Fibroblast of skin of back (primary cell): ENCODE measurements at places on chromosomes 13 and 19.
A peak's percentile ranks its signal among the peaks of the same experiment; 100 is the strongest.

GRCh38 chr13:39578821-39579291, 24.1 kb downstream of the LHFPL6 start:
- no peak for DNase-seq

DNA sequence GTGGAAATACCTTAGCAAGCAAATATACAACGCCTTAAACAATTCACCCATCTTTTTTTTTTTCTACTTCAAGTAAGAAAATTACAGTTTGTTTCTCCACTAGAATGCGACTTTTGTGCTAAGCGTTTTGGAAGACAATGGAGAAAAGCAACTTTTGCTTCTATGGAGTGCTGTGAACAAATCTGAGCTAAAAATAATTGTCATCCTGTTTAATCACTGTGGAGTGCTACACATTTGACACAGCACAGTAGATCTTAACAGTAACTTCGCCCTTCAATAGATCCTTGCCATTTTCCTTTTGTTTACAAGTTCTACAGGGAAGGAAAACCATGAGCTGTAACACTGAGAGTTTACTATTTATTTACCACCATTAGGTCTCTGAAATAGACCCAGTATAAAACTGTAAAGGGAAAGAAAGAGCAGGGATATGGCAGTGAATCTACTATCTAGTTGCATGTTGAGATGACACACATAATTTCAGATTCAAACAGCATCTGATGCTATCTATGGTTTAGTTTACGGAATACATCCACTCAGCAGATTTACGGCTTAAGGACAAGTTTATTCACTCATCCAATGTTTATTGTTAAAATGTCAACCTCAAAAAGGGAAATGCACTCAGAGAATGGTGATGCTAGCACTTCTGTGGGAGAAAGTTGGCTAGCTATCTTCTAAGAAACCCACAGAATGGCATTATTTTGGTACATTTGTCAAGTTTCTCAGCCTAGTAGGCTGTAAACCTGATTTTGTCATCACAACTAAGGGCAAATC, 175.3 kb downstream of the VWA8 start:
- no peak for DNase-seq

DNA sequence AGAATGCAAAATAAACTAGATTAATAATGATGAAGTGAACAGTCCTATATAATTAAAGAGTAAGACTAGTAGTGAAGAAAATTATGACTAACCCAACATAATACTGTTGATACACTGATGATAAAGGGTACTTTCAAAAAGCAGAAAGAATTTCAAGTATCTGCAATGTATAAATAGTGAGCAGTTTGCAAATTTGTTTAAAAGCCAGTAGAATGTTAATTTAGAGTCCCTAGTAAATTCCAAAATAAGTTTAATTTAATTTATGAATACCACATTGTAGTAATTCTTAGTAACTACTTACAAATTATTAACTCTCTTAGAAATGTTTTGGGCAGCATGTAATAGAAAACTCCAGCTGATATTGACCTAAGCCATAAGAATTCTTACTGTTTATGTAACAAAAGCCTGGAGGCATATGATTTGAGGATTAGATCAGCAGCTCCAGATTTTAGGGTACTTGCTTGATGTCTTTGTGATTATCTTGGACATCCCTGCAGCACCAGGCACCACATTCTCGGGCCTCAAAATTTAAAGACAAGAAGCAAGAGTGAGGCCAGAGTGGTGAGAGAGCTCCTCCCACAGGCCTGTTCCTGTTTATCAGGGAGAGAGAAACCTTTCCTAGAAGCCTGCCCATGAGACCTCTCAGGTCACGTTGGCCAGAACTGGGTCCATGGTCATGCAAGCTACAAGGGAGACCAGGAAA, 67.6 kb upstream of the TDRD3 start:
- peak; percentile 46 for DNase-seq

GRCh38 chr19:38557205-38557799, 60.5 kb downstream of the MAP4K1 start:
- no peak for DNase-seq

- DNase-seq, result no peak
These were observed 12.3 kb upstream of the DOCK6 start for GRCh38 chr19:11274533-11275086.

- peak; percentile 52 for DNase-seq
These were observed 266.4 kb downstream of the NALCN start for GRCh38 chr13:101149735-101150384.

- no peak for DNase-seq
These were observed 13.1 kb upstream of the LPAR6 start for GRCh38 chr13:48426052-48426451.

- DNase-seq, result peak; percentile 25
These were observed 569 bp downstream of the POLR1D start for GRCh38 chr13:27622102-27622820.

GRCh38 chr13:30983431-30983830, 51.0 kb downstream of the TEX26 start:
- DNase-seq, result no peak

GRCh38 chr19:29380581-29380980, 145.2 kb upstream of the VSTM2B start:
- DNase-seq, result no peak

- no peak for DNase-seq
These were observed 181.5 kb downstream of the TSHZ3 start for GRCh38 chr19:31167690-31168089.

DNA sequence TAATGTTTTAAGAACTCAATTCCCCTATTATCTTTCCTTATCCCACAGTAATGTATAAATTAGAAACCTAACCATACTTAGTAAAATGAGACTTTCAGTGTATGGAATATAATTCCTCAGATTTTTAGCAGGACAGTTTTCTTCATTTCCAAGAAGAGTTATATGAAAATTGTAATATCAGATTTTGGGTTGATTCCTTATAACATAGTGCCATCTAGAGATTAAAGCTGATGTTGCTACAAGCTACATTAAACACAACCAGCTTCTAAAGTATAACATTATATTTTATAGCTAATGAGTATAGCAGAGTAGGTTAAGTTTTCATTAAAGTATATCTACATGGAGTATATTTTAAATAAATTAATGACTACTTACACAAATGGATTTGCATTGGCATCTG, 99.7 kb upstream of the MIR17HG start:
- DNase-seq, result peak; percentile 1

DNA sequence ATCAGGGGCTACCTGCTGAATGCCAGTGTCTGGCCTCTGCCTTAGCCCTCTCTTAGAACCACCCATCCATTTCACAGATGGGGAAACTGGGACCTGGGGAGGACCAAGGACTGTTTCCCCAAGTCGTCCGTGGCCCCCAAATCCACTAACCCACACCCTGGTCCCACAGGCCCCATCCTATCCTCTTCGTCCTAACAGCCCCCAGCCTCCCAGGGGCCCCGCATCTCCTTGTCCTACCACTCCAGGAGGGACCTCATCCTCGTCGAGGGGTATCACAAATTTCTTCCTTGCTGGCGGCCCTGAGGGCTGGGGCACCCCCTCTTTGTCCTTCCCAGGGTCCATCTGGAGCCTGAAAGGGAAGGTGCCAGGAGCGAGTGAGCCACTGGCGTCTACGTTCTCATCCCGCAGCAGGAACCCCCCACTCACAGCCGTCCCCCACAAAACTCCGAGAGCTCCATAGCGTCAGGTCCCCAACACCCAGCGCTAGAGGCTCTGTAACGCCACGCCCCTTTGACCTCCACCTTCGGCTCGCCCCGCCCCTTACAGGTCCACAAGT, 606 bp downstream of the ERCC1 start:
- DNase-seq, result no peak

GRCh38 chr19:35642798-35643254, 1.3 kb downstream of the ETV2 start:
- no peak for DNase-seq

- DNase-seq, result no peak
These were observed 6.7 kb downstream of the RNU6-9 start for GRCh38 chr19:900043-900301.

DNA sequence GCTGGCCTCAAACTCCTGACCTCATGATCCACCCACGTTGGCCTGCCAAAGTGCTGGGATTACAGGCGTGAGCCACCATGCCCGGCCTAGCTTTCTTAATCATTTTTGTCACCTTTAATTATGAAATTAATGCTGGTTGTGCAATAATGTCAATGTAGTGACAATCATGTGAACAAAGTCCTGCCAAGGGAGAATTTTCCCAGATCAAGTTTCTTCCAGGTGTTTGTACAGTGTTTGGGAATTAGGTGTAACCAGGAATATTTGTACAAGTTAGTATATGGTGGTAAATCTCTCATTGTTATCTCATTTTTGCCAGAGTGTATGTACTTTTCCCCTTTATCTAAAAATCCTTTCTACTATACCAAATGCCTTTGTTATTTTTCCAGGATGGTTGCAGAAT, 171.1 kb downstream of the UGGT2 start:
- no peak for DNase-seq

DNA sequence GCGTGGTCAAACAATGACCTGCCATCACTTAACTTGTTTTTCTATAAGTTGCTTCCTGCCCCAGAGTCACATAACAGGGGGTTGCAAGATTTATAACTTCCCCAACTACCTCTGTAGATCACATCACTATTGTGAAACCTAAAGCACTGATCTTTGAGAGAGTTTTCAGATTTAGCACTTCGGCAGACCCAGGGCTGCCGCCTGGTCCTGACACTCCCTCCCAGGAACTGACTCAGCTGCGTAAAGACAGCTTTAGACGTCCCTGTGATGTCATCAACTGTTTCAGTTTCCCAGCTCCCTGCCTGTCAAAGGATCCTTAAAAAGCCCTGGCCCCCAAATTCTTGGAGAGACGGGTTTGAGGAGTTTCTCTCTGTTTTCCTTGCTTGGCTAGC, 33.3 kb downstream of the IGFL2 start:
- peak; percentile 30 for DNase-seq

- DNase-seq, result no peak
These were observed 163.5 kb upstream of the TUBA3C start for GRCh38 chr13:19345158-19345557.

DNA sequence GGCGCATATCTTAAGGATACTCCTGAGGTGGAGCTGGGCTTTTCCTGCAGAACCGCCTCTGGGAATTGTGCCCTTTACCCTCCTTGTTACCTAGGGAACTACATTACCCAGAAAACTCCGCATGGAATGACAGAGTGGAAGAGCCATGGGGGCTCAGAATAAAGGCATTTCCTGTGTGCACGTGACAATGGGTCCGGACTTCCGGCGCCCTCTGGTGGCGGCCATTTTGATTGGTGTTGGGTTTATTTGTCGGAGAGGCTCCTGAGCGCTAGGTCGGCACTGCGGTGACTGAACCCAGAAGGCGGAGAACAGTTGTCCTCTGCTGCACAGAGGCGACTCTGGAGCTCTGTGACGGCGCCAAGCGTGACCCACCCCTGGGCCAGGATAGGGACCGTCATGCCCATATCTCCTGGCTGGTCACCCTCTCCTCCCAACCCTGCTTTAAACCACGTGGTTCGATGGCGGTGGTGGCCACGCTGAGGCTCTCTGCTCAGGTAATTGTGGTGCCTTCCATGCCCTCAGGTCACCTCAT, at the start of gene ZNF587B:
ZNF587B (plus strand) TSS at position 229 of the 532 bp plus-strand sequence; CDS start at position 459, 230 bp downstream.
- peak; percentile 85 for DNase-seq

DNA sequence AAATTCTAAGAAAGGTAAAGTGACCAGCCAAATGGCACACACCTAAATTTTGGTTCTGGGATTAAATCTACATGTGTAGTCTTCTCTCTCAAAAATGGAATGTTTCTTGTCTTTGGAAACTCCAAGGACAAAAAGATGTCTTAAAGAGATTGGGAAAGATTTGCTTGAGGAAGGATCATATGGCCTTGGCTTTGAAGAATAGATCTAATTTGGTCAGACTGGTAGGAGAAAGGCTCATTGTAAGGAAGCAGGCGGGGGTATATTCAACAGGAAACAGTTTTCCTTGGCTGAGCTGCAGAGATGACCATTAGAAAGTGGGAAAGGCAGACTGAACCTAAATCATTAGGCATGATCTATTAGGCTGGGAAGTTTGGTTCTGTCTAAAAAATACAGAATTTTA, 365.3 kb downstream of the DCT start:
- no peak for DNase-seq

DNA sequence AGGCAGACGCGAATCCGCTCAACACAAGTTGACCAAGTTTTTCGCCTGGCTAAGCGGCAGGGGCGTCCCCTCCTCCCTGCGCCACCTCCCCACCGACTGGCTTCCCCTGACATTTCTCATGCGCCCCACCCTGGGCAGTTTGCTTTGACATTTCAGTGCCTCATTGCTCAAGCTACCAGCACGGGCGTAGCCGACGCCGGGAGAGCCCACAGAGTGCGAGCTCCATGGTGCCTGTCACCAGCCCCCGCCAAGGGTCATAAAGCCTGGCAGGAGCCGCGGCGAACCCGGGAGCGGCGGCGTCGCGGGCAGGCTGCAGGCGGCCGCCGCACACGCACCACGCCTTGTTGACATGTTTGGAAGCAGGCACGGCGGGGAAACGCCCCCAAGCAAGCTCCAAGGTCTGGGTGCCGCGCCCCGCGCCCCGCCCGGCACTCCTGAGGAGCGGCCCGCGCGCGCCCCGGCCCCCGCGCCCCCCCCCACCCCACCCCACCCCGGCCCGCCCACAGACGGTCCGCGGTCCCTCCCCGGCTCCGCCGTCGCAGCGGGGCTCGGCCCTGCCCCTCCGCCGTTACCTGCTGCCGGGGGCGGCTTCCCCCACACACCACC, 601 bp downstream of the FBXL3 start:
- DNase-seq, result peak; percentile 72

- no peak for DNase-seq
These were observed 12.6 kb upstream of the MAB21L1 start for GRCh38 chr13:35489050-35489449.

GRCh38 chr19:3881272-3882040, 971 bp downstream of the ATCAY start:
- no peak for DNase-seq

- DNase-seq, result peak; percentile 98
These were observed 1019.5 kb downstream of the PCDH9 start for GRCh38 chr13:66210677-66211076.

- no peak for DNase-seq
These were observed 4.2 kb upstream of the LRG1 start for GRCh38 chr19:4543842-4544647.

DNA sequence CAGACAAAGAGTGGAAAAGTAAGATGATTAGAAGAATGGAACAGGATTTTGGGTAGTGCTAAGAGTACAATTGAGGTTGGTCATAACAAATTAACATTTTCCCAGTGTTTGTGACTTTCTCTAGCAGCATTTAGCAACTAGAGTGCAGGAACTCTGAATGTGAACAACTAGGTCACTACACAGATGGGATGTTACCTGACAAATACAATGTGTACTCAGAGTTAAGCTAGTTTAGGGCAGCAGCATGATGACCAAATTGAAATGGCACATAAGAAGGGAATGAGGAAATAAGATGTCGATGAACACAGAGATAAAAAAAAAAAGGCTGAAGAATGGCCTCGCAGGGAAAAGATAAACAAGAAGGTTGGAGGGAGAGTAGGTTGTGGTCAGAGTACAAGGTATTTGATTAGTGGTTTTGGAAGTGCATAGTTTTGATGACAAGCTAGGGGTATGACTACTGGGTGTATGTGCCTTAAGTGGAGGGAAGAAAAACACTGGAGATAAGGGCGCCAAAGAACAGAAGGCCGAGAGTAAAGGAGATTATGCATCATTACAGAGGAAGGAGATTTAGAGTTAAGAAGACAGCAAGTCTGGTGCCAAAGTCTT, 381.1 kb downstream of the FGF14 start:
- peak; percentile 8 for DNase-seq
